ENCODE measurements at places on chromosomes 3 and 15. TPM values are rescaled to one million over a fixed set of nuclear protein-coding genes. Genes with fewer than 3 reads are reported as not detected.
A peak's percentile ranks its signal among the peaks of the same experiment; 100 is the strongest.

DNA sequence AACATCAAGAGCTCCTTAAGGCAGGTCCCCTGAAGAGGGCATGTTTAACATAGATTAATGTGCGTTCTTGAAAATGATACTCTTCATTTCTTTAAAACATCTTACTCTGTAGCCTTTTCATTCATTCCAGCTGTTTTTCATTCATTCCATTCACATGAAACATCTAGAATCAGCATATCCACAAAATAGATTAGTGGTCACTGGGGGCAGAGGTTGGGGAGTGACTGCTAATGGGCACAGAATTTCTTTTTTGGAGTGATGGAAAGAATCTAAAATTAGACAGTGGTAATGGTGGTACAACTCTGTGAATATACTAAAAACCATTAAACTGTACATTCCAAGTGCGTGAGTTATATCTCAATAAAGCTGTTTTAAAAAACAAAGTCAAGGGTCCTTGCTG lies 15.4 kb upstream of the CXCR6 start:
- DNase-seq = no peak

The HACD2 gene
- total RNA-seq = 55.9 TPM

DNA sequence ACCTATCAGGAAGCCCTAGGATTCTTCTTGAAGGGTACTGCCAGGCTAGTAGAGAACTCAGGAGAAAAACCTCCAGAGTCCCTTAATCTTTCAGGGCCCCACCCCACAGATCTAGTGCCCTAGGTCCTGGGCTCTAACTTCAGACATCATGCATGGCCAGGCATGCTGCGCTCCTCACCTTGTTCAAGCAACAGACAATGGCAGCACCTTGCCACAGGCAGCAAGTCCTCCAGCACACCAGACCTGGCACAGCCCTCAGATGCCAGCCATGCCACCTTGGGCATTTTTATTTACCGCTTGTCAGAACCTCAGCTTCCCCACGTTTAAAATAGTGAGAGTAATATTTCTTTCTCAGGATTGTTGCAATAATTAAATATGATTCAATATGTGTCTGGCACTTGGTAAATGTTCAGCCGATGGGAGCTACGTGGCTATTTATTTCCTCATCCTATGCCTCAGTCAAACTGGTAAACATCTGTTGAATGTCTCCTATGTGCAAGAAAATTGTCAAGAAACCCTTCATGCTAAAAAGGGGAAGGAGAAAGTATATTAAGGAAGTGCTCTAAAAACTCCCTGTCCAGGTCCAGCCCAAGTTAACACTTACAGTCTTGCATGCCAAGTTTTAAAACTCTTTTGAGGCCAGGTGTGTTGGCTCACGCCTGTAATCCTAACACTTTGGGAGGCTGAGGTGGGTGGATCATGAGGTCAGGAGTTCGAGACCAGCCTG lies 14.5 kb upstream of the CCR1 start:
- DNase-seq = no peak

The ZIC1 gene
- not detected for total RNA-seq

The DNASE1L3 gene
- total RNA-seq = 0.44 TPM

- DNase-seq = no peak
These were observed 309.1 kb upstream of the ICE2 start for GRCh38 chr15:60787837-60788691.

GRCh38 chr3:99933971-99934750 lies 116.5 kb downstream of the CMSS1 start:
- no peak for DNase-seq

GRCh38 chr3:25801786-25802185 lies 11.9 kb downstream of the OXSM start:
- DNase-seq = no peak

The ADAMTSL3 gene
- total RNA-seq = 1.8 TPM

The PSTPIP1 gene
- 11.0 TPM for total RNA-seq

GRCh38 chr3:69320871-69321271 lies 65.0 kb downstream of the FRMD4B start:
- DNase-seq = no peak

DNA sequence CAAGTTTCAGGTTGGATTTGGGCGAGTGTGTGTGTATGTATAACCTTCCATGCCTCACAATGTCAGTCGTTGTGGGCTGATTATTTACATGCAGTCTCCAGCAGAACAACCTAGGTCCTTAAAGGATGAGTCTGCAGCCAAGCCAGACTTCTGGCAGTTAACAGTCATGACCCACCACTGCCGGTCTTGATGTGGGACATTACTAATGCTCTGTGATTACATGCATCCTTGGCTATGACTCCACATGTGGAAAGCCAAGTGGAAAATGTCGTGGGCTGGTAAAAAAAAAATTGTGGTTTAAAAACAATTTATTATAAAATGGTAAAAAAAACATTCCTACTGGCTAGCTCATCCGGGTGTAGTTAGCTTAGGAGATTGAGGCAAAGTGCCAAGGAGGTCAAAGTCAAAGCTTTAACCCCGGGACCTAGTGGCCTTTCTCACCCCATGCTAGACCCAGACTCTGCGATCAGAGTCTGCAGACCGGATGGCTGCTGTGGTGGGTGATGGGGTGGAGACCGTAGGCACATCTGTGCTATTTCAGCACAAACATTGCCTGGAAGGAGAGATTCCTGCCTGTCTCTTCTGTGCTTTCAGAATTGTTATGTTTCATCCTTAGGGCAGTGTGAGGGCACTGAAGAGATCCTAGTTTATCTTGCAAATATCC lies 6.8 kb downstream of the RARRES1 start:
- DNase-seq = peak; percentile 41

GRCh38 chr3:49659756-49660155 lies 14.4 kb upstream of the APEH start:
- DNase-seq = no peak

The CASR gene
- not detected for total RNA-seq

GRCh38 chr15:66701422-66702034 lies 508 bp upstream of the SMAD6 start:
- peak; percentile 26 for DNase-seq

DNA sequence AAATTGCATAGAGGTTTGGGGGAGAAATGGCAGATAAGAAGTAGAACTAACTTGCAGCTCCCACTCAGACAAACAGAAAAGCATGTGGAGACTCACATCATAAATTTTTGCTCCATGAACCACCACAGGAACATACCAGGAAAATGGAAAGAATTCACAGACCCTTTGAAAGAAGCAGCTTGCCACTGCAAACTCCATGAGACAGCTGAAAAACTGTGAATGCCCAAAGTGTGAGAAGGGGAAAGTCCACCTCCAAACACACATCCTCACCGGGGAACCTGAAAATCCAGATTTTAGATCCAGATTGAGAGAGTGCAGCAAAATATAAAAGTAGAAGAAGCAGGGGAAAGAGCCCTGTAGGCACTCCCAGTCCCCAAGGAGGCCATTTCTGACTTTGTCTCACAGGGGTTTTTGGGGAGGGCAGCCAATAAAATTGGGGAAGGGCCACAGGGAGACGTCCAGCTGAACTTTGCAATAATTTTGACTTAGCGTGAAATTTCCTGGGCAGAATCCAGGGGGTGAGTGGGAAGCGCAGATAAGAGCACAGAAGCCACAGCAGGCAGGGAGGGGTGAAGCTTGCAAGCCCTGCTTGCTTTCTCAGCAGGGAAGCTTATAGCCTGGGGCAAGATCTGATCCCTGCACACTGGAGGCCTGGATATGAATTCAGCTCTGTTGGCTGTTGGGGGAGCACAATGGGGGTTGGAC lies 183.4 kb upstream of the UBE2E2 start:
- no peak for DNase-seq

GRCh38 chr3:159950156-159950898 lies 38.3 kb upstream of the IL12A start:
- DNase-seq = no peak

GRCh38 chr3:54836871-54837270 lies 91.0 kb downstream of the LRTM1 start:
- DNase-seq = no peak

GRCh38 chr15:35885870-35886269 lies 339.9 kb upstream of the DPH6 start:
- no peak for DNase-seq

GRCh38 chr3:101203411-101203810 lies 117.0 kb downstream of the IMPG2 start:
- DNase-seq = peak; percentile 20

DNA sequence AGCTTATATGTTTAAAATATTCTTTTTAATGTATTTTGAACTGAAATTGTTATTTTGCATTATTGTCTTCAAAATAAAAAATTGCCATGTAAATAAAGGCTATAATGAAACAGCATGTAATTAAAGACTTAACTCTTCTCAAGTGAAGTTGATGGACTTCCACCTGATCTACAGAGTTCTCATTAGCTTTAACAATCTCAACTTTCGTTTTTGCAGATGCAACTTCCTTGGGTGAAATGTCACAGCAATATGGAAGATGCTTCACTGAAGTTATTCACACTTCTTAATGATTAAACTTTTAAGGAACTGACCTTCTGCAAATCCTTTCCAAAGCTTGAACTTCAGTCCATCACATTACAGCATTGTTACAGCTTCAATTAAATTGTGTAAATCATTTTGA lies 63.6 kb downstream of the OSTN start:
- no peak for DNase-seq

GRCh38 chr15:33243869-33244268 lies 49.4 kb upstream of the FMN1 start:
- no peak for DNase-seq

- DNase-seq = no peak
These were observed 122.5 kb upstream of the ST8SIA2 start for GRCh38 chr15:92271179-92271578.

GRCh38 chr3:69735893-69736292 lies 3.4 kb upstream of the MITF start:
- DNase-seq = no peak

DNA sequence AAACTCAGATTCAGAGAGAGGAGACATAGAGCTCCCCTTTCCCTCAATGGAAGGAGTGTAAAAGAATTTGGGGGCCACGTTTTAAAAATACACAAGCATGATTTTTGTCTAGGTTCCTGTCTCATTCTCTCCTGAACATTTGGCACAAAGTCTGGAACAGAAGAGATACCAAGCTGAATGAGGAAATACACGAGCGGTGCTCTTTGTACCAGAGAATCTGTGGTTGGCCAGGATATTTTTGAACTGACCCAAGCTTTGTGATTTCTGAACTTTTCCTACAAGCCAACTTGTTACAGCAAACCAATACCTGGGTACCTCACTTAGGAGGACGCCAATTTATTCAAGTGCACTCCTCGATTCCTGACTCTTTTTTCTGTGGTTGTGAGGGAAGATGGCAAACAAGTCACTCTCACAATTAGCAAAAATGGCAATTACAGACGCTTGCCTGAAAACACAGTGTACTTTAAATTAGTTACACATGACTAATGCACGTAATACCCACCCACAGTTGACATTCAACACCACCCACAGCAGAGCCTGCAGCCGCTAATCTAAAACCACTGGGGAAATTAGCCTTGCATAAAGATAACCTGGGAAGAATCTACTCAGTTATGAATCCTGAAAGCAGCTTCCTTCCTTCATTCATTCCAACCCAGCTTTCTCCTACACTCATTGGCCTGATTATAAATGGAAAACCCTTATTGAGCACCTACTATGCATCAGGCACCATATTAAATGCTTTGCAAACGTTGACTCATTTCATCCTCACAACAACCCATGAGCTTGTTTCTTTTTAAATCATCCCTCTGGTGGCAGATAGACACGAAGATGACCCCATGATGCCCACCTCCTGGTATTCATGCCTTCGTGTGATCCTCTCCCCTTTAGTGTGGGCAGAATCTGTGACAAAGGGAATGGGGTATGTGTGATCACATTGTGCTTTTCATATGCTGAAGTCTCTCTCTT lies 293.5 kb downstream of the KBTBD8 start:
- no peak for DNase-seq

The GP5 gene
- not detected for total RNA-seq

The MRAS gene
- 39.0 TPM for total RNA-seq

All from breast epithelium (tissue), 4 donors.